Activated CD4-positive, alpha-beta T cell treated with anti-CD3 and anti-CD28 coated beads, Interleukin-2, amount 10 ng/mL, durations not matched to agents 24 days and 14 days (primary cell): ENCODE measurements at places on chromosomes 1 and 21. TPM values are rescaled to one million over a fixed set of nuclear protein-coding genes. Genes with fewer than 3 reads are reported as not detected.

DNA sequence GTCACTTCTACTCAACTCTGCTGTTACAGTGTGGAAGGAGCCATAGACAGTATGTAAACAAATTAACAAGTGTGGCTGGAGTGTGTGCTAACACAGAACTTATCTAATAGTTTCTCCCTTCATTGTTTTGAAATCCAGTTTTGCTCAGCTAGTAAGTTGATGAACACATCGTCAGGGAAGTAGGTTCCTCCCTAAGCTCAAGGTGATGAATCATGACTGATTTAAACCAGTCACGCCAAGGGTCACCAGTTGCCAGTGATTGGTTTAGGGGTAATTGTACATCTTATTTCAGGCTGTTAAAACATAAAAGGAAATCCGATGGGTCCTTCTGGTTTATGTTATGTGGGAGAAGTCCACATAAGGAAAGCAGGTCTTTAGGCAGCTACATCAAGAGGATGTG lies 97.0 kb upstream of the CHODL start:
- no peak for DNase-seq

DNA sequence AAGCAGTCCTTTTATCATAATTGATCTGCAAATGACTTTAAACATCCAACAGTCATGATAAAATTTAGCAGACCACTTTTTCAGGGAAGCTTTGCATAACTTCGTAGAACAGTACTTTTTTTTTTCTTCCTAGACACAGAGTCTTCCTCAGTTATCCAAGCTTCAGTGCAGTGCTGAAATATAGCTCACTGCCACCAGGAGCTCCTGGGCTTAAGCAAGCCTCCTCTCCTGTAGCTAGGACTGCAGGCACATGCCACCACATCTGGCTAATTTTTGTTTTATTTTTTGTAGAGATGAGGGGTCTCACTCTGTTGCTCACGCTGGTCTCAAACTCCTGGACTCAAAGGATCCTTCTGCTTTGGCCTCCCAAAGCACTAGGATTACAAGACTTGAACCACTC lies 3.8 kb downstream of the F13B start:
- DNase-seq, result no peak

DNA sequence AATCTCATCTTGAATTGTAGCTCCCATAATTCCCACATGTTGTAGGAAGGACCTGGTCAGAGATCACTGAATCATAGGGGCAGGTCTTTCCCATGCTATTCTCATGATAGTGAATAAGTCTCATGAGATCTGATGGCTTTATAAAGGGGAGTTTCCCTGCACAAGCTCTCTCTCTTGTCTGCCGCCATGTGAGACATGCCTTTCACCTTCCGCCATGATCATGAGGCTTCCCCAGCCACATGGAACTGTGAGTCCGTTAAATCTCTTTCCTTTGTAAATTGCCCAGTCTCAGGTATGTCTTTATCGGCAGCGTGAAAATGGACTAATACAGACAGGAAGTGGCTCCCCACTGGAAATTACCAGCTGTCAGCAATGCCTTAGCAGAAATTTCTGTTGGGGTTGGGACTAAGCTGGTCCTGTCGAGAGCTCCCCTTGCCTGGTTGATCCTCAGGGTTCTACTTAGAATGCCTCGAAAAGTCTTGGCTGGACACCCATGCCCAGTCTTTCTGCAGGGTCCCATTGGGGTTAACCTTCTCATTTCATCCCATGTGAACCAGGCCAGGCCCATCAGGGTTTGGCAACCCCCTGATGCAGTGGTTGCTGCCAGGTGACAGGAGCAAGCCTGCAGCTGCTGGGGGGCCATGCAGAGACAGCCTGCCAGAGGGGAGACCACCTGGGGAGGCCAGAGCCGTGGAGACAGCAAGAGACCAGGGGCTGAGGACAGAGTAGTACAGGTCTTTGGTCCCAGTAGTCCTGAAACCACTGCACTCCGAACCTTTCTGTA lies 2.8 kb upstream of the ABCG1 start:
- DNase-seq, result no peak

SLC35F3 gene
- 10.2 and 10.9 TPM in 2 replicates for total RNA-seq

DNA sequence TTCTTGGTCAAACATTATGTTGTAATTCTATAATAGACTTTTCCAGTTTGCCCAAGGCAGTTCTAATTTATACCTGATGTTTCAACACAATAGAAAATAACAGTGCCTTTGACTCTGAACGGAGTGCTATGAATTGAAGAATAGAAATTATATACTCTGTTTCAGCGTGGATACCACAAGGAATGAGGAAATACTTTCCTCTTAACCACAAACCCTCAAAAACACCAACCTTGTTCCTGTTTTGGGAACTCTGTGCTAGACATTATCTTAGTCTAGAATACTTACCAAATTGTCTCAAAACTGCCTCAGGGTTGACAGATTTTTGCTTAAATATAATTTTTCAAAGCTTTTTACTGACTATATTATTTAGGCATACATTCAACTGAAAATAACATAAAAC lies 1629.3 kb downstream of the MRPL39 start:
- no peak for DNase-seq

SLAMF7 gene
- 18.4 and 20.7 TPM in 2 replicates for total RNA-seq

XCL2 gene
- 44.9 and 46.4 TPM in 2 replicates for total RNA-seq

DNA sequence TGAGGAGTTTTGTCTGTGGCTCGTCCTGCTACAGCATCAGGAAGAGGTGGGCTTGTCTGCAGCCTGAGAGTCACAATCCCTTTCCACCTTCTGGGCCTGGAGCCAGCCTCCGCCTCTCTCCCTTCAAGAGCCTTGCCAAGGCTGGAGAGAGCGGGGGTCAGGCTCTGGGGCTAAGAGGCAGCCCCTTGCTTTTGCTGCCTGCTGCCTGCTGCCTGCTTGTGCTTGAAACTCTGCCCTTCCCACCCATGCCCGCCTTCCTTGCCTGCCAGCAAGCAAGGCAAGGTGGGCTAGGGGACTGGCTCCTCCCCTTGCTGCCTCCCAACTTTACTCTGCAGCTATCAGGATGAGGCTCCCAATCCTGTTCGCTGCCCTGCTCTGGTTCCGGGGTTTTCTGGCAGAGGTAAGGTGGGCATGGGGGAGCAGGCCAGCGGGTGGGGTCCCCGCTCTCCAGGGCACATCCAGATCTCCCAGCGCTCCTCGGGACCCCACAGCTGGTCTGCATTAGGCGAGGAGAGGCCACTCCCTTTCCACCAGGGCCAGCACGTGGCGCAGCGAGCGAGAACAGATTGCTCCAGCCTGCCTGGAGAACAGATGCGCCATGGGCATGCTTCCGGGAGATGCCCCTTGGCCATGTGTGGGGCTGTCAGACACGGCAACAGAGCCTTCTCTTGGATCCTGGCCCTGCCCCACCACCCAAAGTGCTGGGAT lies 7.5 kb upstream of the PTPN7 start:
- DNase-seq, result no peak

GRCh38 chr1:145846201-145846612 lies 777 bp downstream of the NUDT17 start:
- DNase-seq, result peak; percentile 80

DNA sequence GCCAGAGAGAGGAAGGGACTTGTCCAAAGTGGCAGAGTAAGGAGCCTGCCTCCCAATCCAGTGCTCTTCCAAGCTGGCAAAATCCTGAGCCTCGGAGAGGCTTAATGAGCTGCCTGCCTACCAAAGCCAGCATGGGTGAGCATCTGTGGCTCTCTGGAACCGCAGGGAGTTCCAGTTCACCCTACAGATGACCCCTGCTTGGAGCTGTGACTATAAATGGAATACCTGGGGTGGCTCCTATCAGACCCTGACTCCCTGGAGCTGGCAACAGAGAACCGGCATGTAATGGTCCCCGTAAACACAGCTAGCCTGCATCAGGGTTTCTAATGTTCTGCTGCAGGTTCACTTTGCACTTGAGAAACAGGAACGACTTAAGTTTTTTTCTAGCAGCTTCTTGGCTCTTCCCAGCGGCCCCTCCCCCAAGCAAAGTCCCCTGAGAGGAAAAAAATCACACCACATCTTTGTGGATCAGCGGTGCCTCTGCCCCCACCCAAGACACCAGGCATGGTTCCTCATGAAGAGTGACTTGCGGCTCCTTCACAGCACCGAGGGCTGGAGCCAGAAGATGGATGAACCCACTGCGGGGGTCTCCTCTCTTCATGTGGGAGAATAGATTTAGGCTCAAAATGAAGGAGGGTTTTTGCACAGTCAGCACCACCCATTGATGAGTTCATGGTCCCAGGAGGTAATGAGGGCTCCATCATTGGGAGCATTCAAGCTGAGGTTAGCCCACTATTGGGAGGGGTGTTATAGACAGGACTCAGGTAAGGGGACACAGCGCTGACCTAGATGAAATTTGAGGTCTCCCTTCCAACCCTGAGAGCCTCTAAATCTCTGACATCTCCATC lies 79.0 kb downstream of the SYT2 start:
- no peak for DNase-seq

DNA sequence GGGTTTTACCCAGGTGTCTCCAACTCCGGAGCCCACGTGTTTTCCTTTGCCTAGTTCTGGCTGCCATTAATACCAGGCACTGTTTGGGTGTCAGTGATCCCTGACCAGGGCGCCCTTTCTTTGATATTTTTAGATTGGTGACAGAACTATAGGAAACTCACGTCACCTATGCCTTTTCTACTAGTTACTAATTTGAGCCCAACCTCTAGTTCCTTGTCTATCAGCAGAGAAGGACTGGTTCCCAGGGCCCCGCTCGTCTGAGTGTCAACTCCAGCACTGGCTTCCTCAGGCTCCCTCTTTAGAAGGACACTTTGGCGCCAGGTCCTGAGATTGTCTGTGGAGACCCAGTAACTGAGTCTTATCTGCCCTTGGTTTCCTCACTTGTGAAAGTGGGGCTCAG lies 9.4 kb downstream of the MFN2 start:
- no peak for DNase-seq

SLC37A1 gene
- total RNA-seq, result 19.5 and 23.0 TPM in 2 replicates

ELAPOR1 gene
- 30.3 and 32.0 TPM in 2 replicates for total RNA-seq

GRCh38 chr1:175656416-175656815 lies 87.0 kb downstream of the TNR start:
- no peak for DNase-seq

DNA sequence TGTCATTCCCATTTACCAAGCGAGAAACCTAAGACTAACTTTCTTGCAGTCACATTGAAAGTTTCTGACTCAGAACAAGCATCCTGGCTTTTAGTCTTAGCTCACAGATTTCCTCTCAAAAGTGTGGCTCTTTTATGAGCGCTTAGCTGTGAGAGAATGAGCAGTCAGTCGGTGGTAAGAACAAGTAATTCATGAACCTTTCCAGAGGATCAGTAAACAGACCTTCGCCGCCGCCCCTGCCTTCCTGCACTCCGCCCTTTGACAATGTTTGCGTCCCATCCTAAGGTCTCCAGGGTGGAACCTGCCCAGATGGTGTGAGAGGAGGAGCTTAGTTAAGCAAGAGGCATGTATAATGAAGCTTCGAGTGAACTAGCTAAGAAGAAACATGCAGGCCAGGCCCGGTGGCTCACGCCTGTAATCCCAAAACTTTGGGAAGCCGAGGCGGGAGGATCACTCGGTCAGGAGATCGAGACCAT lies 142.4 kb downstream of the GLUL start:
- DNase-seq, result peak; percentile 79

DNA sequence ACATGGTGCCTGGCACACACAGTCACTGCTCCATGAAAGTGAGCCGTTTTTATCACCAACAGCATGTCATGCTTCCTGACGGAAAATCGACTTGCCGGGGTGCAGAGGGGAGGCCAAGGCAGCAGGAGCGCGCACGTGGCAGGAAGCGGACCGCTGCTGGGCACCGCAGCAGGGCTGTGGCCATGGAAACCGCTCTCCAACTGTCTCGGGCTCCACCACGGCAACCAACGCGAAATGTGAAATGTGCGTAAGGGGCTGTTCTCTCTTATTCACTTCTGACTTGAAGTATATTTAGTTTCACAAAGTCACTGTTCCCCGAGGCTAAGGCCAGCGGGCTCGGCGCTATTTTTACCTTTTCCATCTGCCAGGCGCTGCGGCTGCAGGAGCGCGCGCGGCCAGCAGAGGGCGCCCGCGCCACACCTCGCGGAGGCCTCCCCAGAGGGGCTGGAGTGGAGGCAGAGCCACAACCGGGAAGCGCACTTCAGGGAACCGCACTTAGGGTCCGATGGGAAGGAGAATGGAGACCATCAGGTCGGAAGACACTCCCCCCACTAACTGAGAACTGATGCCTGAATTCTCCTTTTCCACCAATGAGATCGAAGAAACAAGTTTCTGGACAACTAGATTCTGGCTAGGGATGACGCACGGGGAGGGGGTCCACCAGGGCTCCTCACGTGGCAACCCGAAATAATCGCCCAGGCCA lies 19.7 kb downstream of the RCC2 start:
- DNase-seq, result peak; percentile 91

ARMH1 gene
- 133 and 137 TPM in 2 replicates for total RNA-seq

DNA sequence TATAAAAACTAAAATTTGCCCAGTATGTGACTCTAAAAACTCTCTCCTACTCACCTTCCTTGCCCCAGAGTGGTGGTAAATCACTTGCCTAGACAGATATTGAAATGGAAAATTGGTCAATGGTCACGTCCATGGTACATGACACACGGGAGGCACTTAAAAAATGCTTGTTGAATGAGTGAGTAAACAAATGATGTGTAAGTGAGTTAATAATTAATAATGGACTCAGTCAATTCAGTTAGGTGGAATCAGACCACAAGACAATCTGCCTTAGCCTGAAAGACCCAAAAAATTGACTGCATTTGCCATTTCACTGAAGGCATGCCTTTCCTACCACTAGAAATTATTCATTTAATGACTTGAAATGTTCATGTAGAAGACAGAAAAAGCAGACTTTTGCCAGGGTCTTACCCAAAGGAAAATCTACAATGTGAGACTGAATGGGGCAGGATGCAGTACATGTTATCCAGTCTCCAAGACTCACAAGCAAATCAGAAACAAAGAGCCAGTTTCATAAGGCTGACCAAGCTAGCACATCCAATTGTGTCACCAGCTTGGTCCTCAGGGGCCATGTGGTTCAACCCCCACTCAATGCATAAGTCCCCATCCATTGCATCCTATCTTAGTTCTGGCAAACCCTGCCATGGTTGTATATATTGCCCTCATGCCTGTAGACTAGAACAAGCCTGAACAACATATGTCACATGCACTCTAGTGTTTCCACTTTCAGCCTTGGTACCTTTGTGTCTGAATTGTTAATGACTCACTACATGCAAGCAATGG lies 73.6 kb downstream of the TBX15 start:
- no peak for DNase-seq

PCAT6 gene
- 0.83 and 1.4 TPM in 2 replicates for total RNA-seq

LEMD1 gene
- 0.47 TPM in 1 of 2 replicates, not detected in the other for total RNA-seq

- peak; percentile 79 for DNase-seq
These were observed 63.4 kb upstream of the L1TD1 start for GRCh38 chr1:62131093-62131725.

- DNase-seq, result no peak
These were observed 352.9 kb downstream of the LTN1 start for GRCh38 chr21:28639737-28640136.

DNA sequence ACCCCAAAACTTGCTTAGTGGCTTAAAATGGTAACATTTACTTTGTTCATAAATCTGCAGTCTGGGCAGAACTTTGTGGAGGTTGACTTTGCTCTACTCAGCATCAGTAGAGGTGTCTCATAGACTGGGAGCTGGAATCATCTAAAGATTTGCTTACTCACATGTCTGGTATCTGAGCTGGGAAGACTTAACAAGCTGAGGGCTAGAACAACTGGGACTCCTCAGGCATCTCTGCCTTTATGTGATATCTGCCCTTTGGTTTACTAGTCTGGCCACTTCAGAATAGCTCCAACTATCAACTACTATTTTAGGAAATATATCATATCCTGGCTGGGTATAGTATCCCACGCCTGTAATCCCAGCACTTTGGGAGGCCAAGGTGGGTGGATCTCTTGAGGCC lies 82.5 kb downstream of the C4BPA start:
- DNase-seq, result no peak
